Neural crest cell (in vitro differentiated cells): ENCODE measurements at places on chromosomes 3 and 15.

GRCh38 chr3:33883538-33883950 lies 85.1 kb downstream of the PDCD6IP start:
- peak; percentile 50 for DNase-seq

DNA sequence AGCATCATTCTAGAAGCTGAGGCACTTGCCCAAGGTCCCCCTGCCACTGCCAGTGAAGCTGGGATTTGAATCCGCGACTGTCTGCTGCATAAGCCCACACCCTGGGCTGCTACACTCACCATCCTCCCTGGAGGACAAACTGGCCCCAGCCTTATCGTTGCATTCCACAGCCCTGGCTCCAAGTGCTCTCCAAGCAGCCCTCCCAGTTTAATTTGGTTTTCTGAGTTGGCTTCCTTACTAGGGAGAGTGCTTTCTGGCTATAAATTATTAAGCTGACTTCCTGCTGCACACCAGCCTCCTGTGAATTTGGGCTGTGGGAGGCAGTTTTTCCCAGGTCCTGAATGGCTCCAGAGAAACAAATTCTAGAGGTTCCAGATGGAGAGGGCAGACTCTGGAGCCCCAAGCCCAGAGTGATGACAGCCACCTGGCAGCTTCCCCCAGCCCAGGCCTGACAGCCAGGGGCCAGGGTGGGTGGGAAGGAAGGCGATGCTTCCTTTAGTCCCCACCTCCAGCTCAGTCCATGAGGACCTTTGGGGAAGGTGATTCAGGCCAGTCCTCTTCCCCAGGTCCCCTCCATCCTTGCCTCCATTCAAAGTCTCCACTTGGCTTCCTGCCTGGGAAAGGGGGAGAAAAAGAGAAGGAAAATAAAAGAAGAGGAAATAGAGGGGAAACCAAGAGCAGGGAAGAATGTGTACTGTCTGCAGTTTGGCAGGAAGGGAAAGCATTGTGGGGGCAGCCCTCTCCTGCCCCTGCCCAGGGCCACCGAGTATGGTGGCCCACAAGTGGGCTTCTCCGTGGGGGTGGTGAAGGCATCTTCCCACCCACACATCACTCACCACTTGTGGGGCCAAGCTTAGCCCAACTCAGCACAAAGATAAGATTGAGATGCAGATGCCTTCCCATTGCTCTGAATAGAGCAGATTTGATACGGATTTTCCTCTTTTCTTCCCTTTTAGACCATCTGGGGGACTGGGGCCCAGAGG lies 69.6 kb downstream of the SEMA5B start:
- no peak for DNase-seq

- no peak for DNase-seq
These were observed 74.6 kb downstream of the ITGB5 start for GRCh38 chr3:124812291-124813265.

GRCh38 chr3:169266351-169266750 lies 397.2 kb downstream of the MECOM start:
- no peak for DNase-seq

DNA sequence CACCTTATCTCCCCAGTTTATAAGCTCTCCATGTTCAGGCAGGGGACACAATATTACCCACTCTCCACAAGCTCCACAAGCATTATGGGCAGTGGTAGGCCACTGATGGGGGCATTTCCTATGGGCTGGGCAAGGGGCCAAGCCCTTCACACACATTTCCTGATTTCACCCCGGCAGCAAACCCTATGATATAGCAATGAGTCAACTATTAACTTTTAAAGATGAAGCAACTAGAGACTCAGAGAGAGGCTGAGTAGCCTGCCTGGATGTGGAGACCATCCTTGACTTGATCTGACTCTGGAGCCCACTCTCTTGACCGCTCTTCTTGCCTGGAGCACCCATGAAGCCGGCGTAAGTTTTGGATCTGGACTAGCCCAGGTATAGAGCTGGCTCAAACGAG lies 27.4 kb downstream of the FOXL2NB start:
- DNase-seq = no peak
